Suppressor macrophage treated with lipopolysaccharide for 4 hours (primary cell): ENCODE measurements at places on chromosomes 6 and 20.

DNA sequence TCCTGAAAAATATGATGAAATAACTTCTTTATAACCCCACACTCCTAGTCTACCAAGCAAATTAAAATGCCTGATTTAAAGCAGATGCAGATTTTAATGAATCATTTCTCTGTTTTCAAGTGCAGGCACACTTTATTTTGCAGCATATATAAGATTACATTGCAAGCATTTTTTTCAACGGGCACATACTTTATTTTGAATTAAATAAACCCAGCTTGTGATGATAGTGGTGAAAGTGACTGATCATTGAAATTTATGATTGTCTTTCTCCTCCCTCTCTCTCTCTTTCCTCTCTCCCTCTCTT lies 12.2 kb upstream of the MOXD1 start:
- no peak for DNase-seq

DNA sequence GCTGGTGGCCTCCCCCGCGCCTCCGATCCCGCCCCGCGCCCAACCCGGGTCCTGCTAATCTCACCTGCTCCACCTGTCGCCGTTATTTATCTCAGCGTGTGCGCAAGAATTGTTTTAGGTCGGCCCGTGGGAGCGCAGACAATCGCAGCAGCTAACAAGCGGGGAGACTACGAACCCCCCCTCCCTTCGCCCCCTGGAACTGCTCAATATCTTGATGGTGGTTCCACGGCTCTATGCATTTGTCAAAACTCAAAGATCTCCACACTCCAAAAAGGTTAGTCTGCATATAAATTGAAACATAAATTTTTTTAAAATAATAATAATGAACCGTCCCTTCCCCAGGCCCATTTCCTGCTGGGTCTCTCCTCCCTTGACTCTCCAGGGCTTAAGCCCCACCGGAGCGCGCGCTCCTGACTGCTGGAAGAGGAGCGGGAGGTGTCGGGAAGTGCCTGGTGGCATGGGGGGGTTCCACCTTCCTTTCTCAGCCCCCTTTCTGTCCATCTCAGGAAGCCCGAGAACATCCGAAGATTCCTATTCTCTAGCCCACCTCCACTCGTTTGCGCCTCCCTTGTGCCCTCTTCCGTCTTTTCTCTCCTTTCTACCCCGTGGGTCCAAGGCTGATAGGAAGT lies 1.6 kb upstream of the MDGA1 start:
- DNase-seq = no peak

- no peak for DNase-seq
Measured at GRCh38 chr6:25330796-25331685, 51.9 kb downstream of the CARMIL1 start.

DNA sequence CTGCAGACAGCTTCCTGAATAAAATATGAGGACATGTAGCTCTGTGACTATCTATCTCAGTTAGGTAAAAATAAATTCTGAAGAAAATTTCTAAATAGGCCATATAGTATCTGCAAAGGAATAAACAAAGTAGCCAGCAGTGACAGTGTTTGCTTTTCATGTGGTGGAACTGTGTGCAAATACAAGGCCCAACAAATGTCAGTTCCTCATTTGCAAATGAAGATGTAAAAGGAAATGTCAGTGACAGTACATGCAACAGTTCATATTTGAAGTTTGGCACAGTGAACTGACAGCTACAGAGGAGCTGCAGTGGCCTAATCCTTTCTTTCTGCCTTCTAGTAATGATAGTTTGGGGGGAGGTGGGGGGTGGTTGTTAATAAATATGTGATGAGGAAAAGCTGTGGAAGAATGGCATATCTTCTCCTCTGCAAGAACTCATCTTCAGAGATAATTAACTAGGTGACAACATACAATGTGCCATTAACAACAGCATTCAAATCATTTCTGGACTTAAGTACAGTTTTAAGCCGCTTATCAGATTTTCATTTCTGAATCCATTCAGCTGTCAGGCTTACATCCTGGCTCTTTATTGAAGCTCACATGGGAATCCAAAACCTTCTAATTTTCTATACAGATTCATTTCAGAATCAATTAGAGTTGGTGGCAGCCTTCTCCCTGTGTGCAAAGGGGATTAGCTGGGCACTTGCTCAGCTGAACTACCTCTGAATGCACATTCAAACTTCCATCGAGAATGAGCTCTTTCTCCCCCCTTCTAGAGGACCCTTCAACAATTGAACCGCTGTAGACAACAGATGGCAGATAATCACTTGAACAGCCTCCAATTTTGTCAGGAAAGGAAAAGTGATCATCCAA lies 1059.0 kb upstream of the EPHA7 start:
- DNase-seq = no peak

DNA sequence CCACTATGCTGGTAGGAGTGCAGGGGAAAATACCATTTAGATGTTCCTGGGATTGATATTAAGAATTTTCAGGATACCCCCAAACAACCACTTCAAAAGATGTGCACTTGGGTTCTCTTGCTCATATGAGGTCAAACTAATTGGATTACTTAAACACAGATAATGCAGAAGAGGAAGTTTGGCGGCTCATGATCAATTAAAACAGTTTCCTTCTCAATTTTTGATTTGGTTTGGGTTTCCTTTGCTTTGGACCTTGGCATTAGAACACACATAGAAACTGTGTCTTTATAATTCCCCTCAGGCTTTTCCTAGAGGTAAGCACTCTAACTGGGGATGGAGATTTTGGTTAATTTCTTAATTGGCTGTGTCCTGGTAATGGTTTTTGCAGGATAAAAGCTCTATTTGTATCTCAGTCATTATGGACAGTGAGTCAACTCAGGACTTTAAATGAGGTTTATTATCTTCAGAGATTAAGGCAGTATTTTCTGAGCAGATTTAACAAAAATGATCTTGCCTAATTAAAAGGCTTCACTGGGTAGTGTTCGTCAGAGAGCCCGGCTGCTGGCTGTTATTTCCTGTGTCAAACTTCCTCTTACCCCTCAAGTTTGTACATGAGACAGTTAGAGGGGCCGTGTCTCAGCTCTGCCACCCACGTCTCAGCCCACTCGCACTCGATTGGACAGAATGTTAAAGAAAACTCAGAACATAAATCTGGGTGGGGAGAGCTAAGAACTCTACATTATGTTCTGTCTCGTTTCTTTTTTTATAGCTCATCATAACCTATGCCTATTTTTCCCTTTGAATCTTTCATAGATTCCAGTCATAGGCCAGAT lies 50.3 kb upstream of the PREP start:
- DNase-seq = peak; percentile 60

GRCh38 chr6:154805288-154805911 lies 72.2 kb downstream of the SCAF8 start:
- DNase-seq = peak; percentile 53

DNA sequence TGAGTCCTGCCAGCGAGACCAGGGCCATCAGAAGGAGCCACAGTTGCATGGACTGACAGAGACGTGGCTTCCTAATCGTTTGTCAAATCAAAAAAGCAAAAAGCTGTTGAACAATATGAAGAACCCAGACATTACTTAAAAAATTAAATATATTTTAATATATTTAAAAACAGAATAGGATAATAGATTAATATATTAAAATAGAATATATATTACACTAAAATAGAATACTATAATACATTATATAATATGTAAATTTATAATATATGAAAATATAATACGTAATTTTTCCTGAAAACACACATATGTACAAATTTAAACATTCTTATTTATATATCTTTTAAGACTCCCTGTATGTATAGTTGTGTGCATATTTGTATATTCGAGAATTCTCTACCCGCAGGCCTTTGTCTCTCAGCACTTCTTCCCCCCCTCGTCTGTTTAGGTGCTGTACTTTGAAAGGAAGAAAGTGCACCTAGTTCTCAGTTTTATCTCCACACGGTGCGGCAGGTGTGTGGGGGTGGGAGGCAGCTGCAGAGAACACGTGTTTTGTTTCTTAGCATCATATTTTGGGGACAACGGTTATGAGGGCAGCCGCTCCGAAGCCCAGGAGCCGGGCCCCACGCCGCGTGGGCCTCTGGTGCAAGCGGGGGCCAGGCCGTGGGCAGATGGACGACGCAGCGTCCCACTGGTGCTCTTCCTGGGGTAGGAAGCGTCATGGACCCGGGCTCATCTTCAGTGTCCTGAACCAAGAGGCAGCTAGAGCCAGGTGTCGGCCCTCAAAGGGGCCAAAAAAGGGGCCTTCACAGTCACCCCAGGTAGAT lies 72.2 kb upstream of the MPC1 start:
- no peak for DNase-seq

DNA sequence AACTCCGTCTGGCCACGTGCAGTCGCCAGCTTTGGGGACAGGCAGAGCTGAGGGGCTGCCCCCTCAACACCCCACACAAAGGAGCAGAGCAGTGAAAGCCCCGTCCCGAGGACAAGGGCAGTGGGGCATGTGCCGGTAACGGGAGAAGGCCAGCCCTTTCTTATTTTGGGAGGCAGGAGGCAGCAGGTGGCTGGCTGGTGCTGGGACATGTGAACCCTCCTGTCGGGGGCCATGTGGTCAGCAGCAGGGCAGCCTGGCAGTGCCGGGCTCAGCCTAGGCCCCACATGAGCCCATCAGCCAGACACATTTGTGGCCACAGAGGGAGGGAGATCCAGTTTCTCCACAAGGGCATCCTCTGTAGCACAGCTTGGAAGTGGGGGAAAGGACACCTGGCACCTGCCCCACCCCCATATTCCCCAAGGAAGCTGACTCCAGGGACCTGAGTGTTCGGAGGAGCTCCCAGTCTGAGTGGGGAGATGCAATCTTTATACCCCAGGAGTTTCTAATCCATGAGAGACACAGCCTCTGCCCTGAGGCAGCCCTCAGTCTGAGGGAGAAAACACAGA lies 137.6 kb downstream of the MRPL14 start:
- no peak for DNase-seq

DNA sequence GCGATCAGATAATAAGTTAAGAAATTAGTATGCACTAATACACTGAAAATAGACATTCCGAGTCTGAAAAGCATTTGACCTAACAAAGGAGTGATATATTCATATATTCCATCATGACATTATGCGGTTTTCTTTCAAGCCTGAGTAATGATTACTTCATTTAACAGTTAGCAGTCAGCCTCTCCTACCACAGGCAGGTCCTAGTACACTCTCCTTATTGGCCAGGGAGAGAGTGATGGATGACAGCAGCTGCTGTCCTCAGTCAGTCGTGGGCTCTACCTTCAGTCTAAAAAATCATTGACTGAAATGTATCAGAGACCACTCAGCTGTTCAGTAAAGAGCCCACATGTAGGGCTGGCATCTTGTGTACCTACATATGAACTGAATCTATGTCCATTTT lies 33.2 kb upstream of the VGLL2 start:
- DNase-seq = no peak

- DNase-seq = peak; percentile 38
Measured at GRCh38 chr6:105911106-105911629, 175.0 kb upstream of the PRDM1 start.

GRCh38 chr6:113120224-113120581 lies 736.9 kb upstream of the MARCKS start:
- peak; percentile 54 for DNase-seq

DNA sequence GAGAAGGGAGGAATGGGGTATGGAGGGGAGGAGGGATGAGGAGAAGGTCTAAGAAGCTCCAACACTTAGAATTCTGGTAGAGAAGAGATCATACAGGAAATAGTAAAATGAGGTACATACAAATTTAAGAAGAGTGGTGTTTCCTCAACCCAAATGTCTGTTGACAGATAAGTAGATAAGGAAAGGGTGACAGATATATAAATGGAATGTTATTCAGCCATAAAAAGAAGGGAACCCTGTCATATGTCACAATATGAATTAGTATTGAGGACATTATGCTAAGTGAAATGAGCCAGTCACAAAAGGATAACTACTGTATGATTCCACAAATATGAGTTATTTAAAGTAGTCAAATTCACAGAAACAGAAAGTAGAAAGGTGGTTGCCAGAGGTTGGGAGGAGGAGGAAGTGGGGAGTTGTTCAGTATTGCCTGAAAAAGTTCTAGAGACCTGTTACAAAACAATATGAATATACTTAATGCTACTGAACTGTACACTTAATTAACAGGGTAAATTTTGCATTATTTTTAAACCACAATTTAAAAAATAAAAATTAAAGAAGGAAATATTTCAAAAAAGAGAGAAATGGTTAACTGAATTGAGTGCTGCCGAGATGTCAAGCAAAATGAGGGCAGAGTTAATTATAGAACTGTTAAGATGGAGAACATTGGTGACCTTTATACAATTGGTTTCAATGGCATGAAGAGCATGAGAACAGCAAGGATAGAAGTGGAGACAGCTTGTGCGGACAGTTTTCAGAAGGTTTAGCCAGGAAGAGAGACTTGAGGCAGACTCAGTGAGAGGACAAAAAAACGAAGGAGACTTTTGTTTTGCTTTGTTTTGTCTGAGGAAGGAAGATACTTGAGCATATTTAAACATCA lies 47.6 kb upstream of the ADGRF4 start:
- DNase-seq = no peak

DNA sequence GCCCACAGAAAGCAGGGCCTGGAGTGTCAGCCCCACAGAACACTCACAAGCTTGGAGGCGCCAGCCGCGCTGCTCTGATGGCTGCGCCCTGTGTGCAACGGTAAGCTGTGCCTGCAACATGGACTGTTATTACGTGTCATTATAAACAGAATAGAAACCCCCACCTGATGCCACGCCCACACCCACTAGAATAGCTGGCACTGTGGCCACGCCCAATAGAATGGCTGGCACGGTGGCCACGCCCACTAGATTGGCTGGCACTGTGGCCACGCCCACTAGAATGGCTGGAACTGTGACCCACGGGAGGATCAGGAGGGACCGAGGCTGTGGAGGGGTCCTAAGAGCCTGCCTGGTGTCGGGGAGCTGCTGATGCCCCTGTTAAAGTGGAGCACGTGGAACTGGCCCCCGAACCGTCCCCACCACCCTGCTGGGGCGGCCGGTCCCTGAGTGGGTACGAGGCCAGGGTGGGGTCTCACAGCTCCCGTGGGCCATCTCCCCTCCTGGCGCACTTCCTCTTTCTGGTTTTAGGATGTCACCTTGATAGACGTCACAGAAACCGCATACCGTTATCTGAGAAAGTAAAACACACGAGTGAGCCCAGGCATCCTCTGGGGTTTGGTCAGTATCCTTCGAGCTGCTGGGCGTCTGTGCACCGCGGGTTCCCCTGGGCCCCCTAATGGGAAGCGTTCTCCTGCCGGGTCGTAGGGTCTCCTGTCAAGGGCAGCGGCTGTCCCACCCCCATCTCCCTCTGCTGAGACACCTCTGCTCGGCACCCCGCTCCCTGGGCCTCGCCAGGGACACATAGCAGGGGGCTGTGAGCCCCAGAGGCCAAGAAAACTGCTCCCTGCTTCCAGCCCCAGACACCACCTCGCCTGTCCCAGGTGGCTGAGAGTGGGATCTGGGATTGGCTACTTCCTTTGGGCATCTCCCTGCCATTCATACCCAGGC lies 25.4 kb downstream of the SLC17A9 start:
- DNase-seq = peak; percentile 49

- no peak for DNase-seq
Measured at GRCh38 chr20:32967961-32968457, 36.2 kb downstream of the SUN5 start.

GRCh38 chr20:47432834-47433210 lies 68.9 kb upstream of the NCOA3 start:
- DNase-seq = no peak
